ENCODE measurements at places on chromosomes 7 and 10. TPM values are rescaled to one million over a fixed set of nuclear protein-coding genes. Genes with fewer than 3 reads are reported as not detected.

- no peaks in the 10 kb centered on the region for H3K27me3 ChIP-seq
- no peaks in the 10 kb centered on the region for H3K36me3 ChIP-seq
- H3K4me1 ChIP-seq, result no peaks in the 10 kb centered on the region
- H3K27ac ChIP-seq, result no peak overlapping the region
- DNase-seq, result no peak
Measured at GRCh38 chr7:134046594-134047128, 80.5 kb upstream of the LRGUK start.

GRCh38 chr7:94450044-94450697 lies 55.5 kb downstream of the COL1A2 start:
- H3K36me3 ChIP-seq, result no peaks in the 10 kb centered on the region
- no peak overlapping the region for H3K4me3 ChIP-seq
- DNase-seq, result no peak
- H3K27ac ChIP-seq, result no peak overlapping the region
- no peaks in the 10 kb centered on the region for H3K27me3 ChIP-seq
- no peaks in the 10 kb centered on the region for H3K4me1 ChIP-seq

DNA sequence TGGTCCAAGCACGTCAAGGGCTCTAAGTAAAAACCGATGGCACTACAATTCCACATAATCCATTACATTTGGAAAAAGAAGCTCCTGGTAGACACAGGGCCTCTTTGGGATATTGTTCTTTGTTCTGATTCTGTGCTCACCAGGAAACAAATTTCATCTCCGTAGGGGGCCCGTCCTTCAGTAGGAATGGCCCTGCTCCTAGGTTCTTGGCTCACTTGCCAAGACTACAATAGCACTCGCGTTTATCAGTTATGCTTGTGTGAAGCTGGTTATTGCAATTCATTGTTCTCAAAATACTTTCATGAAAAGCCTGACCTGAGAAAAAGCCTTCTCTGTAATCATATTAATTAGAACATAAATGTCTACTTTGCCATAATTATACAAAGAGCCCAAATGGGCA lies 10.3 kb upstream of the ZC3HAV1L start:
- H3K36me3 ChIP-seq, result peaks cover 2% of the 10 kb centered on the region
- H3K4me1 ChIP-seq, result no peaks in the 10 kb centered on the region
- no peaks in the 10 kb centered on the region for H3K27me3 ChIP-seq
- no peak overlapping the region for H3K4me3 ChIP-seq
- no peak for DNase-seq

- no peaks in the 10 kb centered on the region for H3K36me3 ChIP-seq
- no peak for DNase-seq
- no peaks in the 10 kb centered on the region for H3K27me3 ChIP-seq
- no peak overlapping the region for H3K4me3 ChIP-seq
Measured at GRCh38 chr10:69818676-69819239, 17.1 kb downstream of the COL13A1 start.

The AOAH gene
- polyA plus RNA-seq, result 13.5 TPM

The CDHR3 gene
- 1.0 TPM for polyA plus RNA-seq

The SEMA4G gene
- polyA plus RNA-seq, result 2.1 TPM
